Urinary bladder (tissue), 4 donors: ENCODE measurements at places on chromosomes 3 and 15. TPM values are rescaled to one million over a fixed set of nuclear protein-coding genes. Genes with fewer than 3 reads are reported as not detected.

GRCh38 chr3:69085833-69086722 lies 1.3 kb downstream of the ARL6IP5 start:
- peak; percentile 39 for DNase-seq

DNA sequence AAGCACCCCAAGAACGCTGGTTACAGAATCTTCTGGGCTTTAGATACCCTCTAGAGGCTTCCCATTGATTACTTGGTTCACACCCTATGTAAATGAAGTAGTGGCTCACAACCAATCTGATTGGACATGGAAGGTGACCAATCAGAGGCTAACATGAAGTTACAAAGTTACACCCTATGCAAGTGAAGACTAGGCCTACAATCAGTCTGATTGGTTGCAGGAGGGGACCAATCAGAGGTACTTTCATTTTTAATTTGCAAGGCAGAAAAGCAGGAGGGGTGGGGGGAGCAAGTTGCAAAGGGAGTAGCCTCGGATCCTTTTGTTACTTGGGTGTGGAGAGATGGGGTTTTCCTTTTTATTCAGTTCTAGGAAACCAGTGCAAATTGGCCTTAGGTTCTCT lies 11.1 kb upstream of the RTP2 start:
- DNase-seq: no peak

The STRIT1 gene
- 1.4 TPM for total RNA-seq

GRCh38 chr15:52257734-52258062 lies 37.9 kb downstream of the MYO5C start:
- no peak for DNase-seq

- no peak for DNase-seq
Measured at GRCh38 chr3:42653560-42654330, at the start of gene ZBTB47. Gene ZBTB47 (plus strand): TSS chr3:42653697. CDS start chr3:42658356, 4,659 bp downstream.

- DNase-seq: no peak
Measured at GRCh38 chr15:58856086-58856485, 77.4 kb downstream of the SLTM start.

DNA sequence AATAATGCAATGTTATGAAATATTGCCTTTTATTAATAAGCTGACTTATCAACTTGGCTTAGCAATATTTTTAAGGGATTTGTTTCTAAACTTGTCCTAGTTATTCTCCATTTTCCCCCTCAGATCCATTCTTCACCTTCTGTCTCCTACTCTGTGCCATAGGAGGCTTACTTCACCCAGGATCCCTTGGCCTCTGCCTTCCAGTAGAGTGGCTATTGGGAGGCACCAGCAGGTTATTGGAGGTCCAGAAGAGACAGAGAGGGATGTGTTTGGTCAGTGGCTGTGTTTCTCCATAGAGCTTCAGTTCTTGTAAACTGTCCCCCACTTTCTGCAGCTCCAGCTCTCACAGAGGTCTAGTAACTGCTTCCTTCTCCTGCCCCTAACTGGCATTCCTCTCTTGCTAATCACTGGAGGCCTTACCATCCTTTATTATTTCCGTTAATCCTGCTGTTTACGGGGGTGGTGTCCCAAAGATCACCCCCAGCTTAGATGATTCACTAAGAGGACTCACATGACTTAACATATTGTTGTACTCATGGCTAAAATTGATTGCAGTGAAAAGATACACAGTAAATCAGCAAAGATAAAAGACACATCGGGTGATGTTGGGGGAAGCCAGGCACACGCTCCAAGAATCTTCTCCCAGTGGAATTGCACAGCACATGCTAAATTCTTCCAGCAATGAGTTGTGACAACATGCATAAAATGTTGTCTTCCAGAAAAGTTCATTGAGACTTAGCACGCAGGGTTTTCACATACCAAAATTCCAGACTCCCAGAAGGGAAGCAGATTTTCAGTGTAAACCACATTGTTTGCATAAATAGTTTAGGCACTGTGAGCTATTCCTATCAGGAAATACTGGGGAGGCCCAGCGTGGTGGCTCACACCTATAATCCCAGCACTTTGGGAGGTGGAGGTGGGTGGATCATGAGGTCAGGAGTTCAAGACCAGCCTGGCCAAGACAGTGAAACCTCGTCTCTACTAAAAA lies 67.5 kb downstream of the RPL22L1 start:
- DNase-seq: no peak
